ENCODE measurements at places on chromosomes 3 and 15.

DNA sequence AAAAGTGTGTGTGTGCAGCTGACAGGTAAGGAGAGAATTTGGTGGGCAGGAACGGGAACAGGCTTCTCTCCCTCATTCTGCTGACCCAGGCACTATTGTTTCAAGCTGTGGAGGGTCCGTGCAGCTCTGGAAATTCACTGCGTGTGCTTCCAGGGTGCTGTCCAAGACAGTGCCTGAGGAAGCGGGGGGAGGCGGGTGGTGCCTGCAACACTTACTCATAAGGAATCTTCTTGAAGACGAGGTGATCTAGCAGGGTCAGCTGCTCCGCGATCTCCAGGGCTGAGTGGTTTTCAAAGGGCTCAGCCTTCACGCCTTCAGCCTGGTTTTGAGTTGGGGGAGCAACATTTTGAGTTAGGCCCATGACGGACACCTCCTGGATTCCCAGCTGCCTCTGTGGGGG is 46.6 kb upstream of the CTSH start:
- no peak for DNase-seq

DNA sequence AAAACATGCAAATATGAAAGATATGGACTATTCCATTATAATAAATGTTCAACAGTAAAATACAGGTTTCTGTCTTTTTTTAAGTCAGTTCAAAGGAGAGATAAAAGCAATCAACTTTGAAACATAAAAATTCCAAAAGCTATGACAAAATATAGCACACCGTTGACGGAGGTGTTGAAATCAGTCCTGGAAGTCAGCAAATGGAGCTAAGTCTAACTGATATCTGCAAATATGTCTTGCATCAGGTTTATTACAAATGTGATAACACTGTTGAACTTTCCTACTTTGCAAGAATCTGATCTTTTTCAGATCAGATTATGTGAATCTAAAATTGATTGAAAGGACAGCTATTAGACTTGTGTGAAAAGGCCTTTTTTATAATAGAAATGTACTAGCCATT is 300.7 kb downstream of the SHOX2 start:
- no peak for DNase-seq

- no peak for DNase-seq
Measured at GRCh38 chr3:116037954-116038911, 407.1 kb downstream of the LSAMP start.

GRCh38 chr3:62238431-62238830 is 134.9 kb downstream of the FEZF2 start:
- no peak for DNase-seq

GRCh38 chr3:4805662-4806061 is 173.6 kb upstream of the BHLHE40 start:
- no peak for DNase-seq

GRCh38 chr3:56928379-56929068 is 126.8 kb upstream of the ARHGEF3 start:
- DNase-seq: no peak

DNA sequence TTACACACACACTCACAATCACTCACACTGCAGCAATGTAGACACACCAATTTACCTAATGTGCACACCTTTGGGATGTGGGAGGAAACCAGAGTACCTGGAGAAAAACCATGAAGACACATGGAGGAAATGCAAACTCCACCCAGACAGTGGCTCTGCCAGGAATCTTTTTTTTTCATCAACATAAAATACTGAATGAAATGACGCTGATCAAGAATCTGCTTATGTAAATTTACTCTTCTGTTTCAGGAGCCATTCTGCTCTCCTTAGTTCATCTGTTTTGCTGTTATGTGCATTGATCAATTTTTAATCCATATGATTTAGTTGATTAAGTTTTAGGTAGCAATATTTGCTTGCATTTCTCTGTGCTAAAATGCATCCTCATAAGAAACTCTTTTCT is 414.2 kb upstream of the CCDC54 start:
- no peak for DNase-seq

DNA sequence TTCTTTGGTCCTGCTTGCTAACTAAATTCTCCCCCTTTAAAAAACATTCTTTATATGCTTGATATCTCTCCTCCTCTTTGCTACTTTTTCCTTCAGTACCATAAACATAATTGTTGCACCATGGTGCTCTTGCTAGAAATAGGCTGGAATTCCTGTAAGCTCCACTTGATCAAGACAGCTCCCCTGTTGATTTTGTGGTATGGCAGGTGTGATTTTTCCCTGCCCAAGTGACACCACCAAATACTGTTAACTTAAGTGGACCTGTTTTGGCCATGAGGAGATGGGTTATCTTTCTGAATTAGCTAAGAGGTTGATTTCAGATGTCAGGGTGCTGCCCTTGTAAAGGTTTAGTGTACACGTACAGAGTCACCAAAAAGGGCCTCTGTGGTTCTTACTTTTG is 205.3 kb downstream of the CDIN1 start:
- DNase-seq: no peak

GRCh38 chr3:183259621-183260020 is 6.6 kb downstream of the B3GNT5 start:
- no peak for DNase-seq

GRCh38 chr3:135170732-135171131 is 375.7 kb downstream of the EPHB1 start:
- DNase-seq: no peak

DNA sequence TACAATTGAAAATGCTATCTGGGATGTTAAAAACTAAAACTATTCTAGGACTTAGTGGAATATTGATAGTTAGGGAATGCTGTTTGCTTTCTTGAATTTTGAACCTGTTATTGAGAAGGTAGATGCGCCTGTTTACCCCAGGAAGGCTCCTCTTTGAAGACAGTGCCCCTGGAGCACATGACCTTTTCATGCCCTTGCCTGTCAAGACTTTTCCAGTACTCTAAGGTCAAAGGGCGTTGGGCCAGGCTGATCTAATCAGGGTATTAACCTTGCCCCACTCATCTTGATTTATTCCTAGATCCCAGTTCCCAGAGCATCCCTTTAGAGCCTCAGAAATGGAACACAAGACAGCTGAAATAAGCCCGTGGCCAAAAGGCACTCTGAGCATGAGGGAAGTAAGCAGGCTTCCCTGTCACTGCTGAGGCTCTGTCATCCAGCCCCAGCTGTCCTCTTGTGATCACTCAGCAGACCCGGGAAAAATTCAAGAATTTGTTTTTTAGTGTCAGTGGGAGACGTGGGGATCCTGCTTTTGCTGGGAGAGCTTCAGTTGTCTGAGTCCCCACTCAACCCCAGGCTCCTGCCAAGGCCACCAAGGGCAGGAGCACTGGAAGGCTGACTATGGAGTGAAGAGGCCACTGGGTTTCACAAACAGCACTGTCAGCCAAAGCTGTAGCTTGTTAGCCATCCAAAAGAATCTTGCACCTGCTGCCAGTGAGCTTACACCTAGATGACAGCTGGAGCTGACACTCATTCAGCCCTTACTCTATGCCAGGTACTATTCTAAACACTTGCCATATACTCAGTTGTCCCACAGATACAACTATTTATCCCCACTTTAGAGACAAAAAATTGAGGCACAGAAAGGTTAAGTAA is 169.0 kb downstream of the PGPEP1L start:
- DNase-seq: no peak

GRCh38 chr3:14457999-14458398 is 55.6 kb downstream of the SLC6A6 start:
- no peak for DNase-seq

DNA sequence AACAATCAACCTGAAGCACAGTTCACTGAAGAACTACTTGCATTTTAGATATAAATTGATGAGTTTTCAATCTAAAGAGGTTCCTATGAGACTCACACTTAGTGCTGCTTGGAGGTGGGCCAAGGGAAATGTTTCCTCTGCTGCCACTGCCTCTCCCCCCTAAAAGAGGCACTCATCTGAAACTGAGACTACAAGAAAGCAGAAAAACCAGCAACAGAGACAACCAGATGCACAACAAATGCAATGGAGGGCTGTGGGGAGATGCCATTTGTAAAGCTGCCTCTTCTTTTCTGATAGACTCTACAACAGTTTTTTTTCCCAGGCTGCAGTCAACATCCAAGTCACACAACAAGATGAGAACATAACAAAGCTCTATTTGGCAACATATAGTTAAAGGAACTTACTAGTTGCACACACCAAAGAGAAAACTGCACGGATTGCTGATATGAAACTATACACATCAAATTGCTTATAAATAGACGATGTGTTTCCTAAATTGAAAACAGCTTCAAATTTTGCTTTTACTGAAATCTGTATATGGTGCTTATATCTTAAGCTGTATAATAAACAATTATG is 11.0 kb downstream of the TSPAN3 start:
- no peak for DNase-seq

DNA sequence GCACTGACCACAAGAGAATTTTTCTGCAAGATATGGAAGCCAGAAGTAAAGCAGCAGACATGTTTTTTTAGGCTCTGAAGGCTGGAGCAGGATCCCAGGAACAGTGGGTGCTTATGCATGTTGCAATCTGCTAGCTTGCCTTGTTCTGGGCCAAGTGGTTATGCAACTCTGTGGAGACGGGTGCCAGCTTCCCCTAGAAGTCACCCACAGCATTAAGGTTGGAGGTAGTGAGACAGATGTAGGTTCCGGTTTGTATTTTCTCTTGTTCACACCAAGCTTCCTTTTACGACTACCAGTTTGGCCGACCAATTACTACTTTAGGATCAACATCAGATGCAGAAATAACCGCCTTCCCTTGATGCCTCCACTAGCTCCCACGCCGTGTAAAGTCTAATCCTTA is 11.1 kb downstream of the DPH3 start:
- DNase-seq: no peak

DNA sequence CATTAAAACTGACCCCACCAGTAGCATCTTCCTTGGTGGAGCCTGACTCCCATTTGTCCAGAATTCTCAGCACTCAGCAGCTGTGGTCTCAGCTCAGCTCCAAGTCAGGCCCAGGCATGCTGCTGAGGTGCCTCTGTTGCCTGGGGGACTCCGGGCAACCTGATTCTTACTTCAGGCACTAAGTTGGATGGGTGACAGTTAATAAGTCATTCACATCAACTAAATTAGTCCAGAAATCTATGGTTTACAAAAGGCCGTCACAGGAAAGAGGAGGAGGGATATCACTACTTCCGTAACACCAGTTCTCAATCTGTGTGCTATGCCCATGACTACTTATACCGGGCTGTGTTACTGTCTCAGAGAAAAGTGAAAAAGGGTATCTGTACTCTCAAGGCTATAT is 310.2 kb downstream of the SATB1 start:
- DNase-seq: no peak

- DNase-seq: no peak
Measured at GRCh38 chr3:160474416-160474838, 24.8 kb upstream of the TRIM59 start.

DNA sequence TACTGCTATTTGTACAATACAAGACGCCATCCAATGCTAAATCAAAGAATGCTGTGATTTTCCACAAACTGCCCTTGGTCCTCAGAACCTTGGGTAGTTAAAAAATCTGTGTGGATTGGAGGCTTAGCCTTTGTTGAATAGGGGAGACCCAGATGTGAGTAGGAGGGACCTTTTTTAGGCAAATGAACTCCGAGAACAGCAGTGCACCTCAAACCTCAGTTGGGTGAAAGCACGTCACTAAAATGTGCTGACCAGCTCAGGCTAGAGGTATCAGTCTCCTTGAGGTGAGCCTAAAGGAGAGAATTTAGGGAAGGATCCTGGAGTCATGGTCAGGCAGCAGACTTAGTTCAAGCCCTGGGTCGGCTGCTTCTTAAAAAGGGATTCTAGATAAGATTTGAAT is 200.7 kb downstream of the SOX2 start:
- DNase-seq: no peak

- no peak for DNase-seq
Measured at GRCh38 chr3:136281966-136282520, 31.9 kb downstream of the PCCB start.

DNA sequence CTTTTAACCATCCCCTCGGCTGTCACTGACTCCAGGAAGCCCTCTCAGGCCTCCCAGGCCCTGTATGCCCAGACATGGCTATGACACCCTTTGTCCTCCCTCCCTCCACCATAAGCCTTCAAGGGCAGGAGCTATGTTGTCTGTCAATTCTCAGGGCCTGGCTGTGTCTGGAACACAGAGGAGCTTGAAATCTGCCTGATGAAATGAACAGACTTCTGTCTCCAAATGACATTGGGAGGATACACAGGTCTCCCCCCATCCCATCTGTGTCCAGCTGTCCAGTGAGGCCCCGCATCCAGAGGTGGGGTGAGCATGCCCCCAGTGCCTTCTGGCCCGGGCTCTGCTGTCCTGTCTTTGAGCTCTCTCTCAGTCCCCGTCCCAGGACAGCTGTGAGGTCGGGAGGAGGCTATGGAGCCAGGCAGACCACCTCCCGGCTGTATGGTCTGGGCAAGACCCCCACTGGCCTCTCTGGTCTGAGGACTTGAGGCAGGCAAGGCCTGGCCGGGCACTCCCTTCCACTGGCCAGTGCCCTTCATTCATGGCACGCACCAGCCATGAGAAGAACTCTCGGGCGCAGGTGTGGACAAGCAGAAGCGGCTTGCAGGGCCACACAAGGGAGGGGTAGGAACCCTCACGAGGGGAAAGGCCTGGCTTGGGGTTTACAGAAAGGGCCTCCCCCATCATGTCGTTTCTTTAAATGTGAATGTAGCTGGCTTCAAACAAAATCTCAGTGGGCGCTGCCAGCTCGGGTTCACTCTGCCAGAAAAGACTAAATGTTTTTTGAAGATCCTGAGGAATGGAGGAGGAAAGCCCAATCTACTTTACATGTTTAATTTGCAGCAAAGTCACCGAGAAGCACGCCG is 38.9 kb downstream of the PCSK6 start:
- no peak for DNase-seq

- no peak for DNase-seq
Measured at GRCh38 chr3:97896547-97896946, 74.7 kb downstream of the CRYBG3 start.

DNA sequence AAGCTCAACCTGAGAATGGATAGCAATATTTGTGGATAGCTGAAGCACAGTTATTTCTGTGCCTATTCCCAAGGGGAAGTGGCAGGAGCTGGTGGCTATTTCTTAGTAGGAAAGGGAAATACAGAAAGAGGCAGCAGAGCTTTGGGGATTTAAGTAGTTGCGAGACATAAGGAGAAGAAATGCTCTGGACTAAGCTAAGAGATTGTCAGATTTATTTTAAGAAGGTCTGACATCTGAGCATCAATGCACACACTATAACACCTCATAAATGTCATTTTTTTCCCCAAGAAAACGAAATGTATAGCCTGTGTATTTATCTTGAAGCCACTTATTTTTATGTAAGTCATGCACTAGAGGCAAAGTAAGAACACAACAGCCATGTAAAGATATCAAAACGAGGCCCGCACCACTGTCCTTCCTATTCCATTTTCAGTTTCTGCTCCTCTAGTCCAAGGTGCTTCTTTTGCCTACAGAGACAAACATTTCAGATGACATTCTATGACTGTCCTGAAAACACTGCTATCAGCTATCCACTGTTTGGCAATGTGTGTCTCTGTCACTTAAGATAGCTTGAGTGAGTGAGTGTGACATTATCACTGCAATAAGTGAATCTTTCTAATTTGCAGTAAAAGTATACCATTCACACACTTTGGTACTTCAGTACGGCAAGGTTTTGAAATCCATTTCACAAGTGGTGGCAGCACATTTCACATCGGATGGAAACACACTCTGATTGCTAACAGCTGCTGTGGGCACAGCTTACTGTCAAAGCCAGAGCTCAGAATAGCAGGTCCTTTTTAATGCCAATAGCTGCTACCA is 62.7 kb upstream of the ICE2 start:
- no peak for DNase-seq
